NCI-H1694 (cell line): ENCODE measurements at places on chromosomes 4 and X.

DNA sequence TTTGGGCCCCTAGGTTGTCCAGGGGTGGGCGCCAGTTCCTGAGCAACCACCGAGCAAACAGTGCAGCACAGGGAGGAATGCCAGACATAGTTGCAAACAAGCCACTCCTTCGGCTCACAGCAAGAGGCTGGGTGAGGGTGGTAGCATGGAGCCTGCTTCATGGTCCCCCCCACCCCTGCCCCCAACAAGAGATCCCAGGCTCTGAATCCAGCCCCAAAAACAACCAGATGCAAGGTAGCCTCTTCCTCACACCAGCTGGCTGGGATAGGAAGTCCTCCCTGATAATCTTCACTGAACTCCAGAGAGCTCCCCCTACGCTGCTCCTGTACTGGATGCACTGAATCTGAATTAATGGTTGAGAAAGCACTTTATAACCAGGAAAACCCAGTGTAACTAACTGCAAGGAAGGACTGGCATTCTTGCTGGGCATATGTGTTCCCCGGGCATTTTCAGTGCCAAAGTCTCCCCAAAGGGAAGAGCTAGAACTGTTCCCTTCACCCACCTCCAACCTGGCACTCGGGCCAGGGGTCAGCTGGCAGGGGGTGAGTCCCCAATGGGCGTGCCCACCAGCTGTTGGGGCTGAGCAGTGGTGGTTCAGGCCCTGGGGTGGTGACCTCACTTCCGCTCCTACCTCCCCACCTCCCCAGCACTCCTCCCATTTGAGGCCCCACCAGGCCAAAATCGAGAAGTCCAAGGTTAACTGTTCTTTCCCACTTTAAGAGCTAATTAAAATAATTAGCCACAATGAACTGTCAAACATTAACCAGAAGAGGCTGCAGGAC is 1.5 kb downstream of the ELF4 start:
- no peak for DNase-seq

DNA sequence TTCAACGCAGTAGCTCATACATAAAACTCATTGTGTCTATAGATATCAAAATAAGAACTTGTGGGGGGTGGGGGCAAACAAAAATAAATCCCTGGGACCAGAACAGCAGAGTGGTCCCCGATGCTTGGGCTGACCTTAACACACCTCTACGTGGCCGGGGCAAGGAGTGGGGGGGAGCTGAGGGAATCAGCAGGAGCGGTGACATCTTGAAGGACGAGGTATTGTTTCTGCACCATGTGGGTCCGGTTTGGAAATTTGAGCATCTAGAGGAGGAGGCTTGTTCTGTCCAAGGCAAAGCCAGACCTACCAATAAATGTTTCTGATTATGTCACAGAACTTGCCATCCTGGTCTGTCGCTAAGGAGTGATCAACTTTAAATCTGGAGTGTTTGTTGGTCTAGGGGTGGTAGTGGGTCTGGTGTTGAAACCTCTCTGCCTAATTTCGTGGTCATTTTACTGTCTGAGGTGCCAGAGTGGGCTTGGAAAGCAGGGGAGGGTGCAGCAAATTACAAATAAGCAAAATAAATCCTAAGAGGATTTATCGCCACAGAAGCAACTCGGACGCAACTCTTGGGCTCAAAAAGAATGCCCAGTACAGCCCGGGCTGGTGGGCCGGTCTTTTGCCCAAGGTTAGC is 774 bp upstream of the RAPGEF2 start:
- no peak for DNase-seq

GRCh38 chr4:10182446-10183424 is 66.1 kb upstream of the WDR1 start:
- DNase-seq = no peak

DNA sequence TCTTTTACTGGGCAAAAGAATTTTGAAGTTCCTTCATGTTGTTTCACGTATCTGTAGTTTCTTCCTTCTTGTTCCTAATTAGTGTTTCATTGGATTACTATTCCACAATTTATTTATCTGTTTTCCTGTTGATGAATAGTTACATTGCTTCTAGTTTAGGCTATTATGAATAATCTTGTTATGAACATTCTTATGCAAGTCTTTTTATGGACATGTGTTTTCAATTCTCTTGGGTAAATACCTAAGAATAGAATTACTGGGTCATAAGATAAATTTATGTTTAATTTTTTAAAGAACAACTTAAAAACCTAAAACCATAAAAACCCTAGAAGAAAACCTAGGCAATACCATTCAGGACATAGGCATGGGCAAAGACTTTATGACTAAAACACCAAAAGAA is 70.9 kb upstream of the RXFP1 start:
- no peak for DNase-seq

DNA sequence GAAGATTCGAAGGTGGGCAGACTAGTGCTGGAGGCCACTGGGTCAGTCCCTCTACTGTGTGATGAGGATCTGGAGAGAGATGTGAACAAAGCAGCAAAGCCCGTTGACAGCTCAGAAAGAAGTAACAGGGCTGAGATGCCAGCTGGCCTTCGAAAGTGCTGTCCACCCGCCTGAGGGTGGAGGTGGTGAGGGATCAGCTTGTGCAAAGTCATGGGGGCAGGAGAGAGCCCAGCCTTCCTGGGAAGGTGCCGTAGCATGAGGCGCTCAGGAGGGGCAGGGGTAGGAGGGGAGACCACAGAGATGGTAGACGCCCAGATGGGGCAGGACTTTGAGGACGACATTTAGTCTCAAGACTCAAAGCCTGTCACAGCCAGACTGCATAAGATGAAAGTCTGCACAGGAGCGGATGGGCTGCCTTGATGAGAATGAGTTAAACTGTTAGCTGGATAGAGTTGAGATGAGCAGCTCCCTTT is 19.7 kb downstream of the TBC1D14 start:
- DNase-seq = no peak

- DNase-seq = no peak
These were observed 64.7 kb upstream of the UXT start for GRCh38 chrX:47723689-47724088.

GRCh38 chrX:15391850-15392249 is 7.6 kb upstream of the VEGFD start:
- no peak for DNase-seq

GRCh38 chr4:105714932-105715331 is 6.3 kb downstream of the GSTCD start:
- DNase-seq = no peak
